LHCN-M2 (cell line): ENCODE measurements at places on chromosomes 2 and 18.

GRCh38 chr2:54483426-54483825 lies 27.3 kb downstream of the SPTBN1 start:
- peak; percentile 91 for DNase-seq

DNA sequence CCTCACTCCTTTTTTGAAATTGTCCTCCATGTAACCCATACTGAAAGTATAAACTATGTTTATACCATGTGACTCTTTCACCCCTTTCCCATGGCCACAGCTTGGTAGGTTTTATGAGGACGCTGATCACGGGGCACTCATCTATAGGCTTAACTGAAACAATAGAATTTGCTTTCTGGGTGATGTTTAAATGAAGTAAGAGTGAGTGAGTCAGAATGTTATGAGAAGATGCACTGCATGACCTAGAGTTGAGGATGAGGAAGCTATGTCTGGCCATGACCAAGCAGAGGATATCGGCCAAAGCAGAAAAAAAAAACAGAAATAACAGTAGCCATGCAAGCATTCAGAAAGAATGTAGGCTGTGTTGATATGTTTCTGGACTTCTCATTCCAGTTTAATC lies 34.9 kb downstream of the SCN1A start:
- peak; percentile 31 for DNase-seq

DNA sequence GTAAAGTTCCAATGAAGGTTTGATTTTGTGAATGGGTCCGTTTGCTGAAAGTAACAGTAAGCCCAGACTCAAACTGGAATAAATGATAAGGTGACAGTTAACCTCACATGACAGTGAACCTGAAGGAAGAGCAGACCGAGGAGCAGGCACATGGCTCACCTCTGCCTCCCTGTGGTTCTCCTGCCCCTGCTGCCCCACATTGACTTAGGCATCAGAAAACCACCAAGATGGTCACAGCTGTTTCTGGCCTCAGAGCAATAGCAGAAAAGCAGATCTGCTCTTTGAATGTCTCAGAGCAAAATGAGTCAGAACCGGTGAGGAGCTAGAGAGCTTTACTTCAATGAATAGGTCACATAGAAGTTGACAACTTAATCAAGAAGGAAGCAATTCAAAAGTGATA lies 487.6 kb downstream of the METTL4 start:
- peak; percentile 52 for DNase-seq

DNA sequence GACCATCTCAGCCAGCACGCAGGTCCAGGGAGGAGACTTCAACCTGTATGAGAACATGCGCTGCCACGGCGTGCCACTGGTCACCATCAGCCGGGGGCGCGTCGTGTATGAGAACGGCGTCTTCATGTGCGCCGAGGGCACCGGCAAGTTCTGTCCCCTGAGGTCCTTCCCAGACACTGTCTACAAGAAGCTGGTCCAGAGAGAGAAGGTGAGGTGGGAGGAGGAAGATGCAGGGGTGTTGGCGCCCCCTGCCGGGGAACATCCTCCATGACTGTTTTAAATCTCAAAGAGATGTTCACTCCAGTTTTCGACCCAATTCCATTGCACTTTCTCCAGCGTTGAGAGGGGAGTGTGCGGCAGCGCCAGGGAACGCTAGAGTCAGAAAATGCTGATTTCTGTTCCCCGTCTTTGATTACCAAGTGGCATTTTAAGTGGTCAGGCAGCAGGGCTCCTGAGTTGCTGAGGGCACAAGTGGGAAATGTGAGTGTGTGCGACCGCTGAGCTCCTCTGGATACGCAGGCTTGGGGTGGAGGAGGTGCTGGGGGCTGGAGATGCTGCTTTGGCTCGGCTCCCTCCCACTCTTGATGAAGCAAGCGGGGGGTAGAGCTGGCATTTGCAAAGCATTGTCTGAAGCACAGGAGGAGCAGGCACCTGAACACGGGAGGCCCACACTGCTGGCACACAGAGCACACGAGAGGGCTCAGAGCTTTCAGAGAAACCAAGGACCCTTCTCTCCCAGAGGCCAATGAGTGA lies 27.7 kb upstream of the MAPRE3 start:
- peak; percentile 15 for DNase-seq

GRCh38 chr2:19653509-19653908 lies 248.3 kb downstream of the TTC32 start:
- no peak for DNase-seq

- DNase-seq: no peak
Measured at GRCh38 chr18:67001052-67001451, 397.2 kb upstream of the CDH19 start.

DNA sequence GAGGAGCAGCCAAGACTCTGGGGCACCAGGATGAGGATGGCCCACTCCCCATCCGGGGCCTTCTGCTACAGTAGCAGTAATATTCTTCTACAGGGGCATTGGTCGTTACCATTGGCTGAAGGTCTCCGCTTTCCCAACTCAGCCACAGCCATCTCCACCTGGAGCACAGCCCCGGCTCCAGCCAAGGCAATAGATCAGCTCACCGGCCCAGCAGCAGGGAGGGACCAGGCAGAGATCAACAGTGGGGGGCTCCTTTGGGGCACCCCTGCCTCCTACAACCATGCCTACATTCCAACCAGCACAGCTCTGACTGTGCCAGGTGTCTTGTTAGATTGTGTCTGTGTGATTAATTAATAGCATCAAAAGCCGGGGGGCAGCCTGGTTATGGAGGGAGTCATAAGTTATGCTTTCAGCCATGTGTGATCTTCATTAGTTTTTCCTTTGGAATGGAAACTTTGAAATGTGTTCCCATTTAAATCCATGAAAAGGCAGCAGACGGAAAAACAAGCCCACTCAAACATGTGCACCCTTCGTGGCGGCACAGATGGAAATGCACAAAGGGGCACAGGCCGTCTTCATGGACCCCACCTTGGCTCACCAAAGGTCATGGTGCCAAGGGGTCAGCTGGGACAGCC lies 68.6 kb upstream of the BZW1 start:
- DNase-seq: no peak

DNA sequence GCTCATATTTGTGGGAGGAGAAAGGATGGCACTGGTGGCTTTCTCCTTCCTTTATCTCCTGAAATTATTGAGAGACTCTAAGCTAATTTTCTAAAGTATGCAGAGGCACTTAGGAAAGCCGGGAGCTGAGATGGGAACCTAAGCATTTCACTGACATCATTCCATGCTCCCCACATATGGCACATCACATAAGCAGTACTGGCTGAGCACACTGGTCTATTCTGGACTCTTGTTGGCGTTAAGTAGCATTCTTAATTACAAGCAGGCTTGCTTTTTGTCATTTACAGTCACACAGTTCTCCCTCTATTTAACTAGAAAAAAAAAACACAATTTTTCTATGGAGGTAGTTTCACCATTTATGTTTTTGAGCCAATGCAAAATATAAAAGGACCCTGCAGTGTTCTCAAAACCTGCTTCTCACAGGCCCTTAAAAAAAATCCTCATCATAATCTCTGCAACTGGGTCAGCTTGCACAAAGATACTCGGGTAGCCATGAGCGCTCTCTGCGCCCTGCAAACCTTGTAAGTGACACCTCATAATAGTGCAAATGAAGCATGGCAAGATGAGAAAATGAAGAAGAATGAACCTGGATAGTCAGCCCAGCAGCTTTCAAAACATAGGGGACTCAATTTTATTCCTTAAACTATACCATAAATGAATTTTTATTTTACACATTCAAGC lies 688.6 kb downstream of the NRXN1 start:
- no peak for DNase-seq

DNA sequence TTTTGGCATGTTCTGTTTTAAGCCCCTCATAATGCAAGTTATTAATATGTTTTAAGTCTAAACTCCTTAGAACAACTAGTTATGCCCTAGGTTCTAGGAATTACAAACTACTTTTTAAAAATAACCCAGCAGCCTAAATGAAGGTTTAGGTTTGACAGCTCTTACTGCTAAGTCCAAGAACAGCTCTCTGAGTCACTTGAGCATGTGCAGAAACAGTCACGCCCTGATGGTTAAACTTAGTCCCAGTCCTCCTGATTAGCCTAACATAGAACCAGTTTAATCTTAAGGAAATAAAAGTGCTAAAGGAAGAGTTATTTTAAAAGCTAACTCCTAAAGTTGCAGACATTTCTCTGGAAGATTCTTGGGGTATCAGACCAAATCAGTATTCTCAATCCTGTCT lies 72.5 kb downstream of the RMDN2 start:
- no peak for DNase-seq

DNA sequence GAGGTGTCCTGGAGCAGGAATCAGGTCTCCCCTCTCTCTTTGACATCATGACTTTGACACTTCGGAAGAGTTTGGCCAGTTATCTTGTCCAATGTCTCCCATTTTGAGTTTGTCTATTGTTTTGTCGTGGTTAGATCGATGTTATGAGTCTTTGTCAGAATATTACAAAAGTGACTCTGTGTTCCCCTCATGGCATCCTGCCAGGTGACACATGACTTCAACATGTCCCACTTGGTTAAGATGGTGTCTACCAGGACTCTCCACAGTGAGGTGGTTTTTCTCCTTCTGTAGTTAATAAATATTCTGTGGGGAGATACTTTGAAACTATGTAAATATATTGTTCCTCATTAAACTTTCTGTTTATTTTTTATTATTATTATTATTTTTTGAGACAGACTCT lies 76.6 kb upstream of the BZW1 start:
- DNase-seq: peak; percentile 33

GRCh38 chr2:233793465-233794127 lies 15.5 kb downstream of the MROH2A start:
- no peak for DNase-seq

- no peak for DNase-seq
Measured at GRCh38 chr2:134776836-134777235, 58.0 kb upstream of the TMEM163 start.
